Stimulated activated CD4-positive, alpha-beta T cell treated with anti-CD3 and anti-CD28 coated beads, TNF-alpha, amount 100 ng/mL, for 1 hour (primary cell): ENCODE measurements at places on chromosomes 4 and X.

DNA sequence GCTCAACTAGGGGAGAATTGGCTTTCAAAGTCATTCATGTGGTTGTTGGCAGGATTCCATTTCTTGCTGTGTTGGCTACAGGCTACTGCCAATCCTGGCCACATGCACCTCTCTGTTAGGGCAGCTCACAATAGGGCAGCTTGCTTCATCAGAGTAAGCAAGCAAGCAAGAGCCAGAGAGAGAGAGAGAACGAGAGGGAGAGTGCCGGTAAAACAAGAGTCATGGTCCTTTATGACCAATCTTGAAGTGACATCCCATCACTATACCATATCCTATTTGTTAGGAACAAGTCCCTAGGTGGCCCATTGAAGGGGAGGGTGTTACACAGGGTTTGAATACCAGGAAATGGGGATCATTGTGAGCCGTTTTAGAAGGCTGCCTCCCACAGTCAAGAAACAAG lies 33.0 kb upstream of the TLR2 start:
- DNase-seq, result no peak

DNA sequence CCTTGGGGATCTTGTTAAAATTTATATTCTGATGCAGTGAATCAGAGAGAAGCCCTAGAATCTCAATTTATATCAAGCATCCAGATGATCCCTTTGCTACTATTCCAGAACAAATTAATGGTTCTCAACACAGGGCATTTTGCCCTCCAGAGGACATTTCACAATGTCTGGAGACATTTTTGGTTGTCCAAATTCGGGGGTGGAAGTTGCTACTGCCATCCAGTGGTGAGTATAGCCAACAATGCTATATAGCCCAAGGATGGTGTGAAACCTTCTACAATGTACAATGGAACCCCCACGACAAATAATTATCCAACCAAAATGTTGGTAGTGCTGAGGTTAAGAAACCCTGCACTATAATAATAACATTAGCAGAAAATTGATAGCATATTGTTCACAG lies 2440.0 kb downstream of the PCDH7 start:
- DNase-seq, result no peak

DNA sequence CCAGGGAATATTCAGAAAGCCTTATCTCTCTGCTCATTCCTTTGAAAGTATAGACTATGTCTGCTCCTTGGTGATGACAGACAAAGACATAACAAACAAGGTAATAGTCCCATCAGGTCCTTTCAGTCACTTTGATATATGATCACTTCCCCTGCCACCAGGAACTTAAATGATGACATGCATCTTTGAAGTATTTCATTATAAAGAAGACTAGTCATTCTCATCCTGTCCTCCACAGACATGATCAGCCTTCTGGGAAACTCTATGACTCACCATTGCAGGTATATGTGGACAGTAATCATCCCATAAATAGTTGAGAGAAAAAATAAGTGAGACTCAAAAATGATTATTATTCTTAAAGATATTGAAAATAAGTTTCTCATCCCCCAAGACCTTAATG lies 117.5 kb upstream of the VCX2 start:
- no peak for DNase-seq

- no peak for DNase-seq
Measured at GRCh38 chr4:175369087-175369486, 443.0 kb downstream of the GPM6A start.

GRCh38 chrX:96425200-96425599 lies 259.4 kb upstream of the DIAPH2 start:
- no peak for DNase-seq

GRCh38 chrX:40440866-40441265 lies 139.9 kb upstream of the ATP6AP2 start:
- no peak for DNase-seq

DNA sequence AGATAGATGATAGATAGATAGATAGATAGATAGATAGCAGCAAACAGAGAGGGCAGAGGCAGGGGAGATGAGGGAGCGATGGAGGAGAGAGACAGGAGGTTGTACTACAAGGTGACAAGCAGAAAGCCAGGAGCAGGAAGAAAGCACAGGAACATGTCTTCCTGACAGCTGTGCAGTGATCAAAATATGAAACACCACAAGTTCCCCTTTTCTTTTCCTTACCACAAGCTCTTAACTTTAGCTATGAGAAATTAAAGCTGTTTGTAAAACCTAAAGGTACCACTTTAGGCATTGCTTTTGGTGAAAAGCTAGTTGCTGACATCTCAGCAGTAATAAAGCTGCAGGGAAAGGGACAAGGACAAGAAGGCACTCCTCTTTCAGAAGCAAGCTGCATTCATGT lies 9.1 kb upstream of the MAGED4B start:
- no peak for DNase-seq

DNA sequence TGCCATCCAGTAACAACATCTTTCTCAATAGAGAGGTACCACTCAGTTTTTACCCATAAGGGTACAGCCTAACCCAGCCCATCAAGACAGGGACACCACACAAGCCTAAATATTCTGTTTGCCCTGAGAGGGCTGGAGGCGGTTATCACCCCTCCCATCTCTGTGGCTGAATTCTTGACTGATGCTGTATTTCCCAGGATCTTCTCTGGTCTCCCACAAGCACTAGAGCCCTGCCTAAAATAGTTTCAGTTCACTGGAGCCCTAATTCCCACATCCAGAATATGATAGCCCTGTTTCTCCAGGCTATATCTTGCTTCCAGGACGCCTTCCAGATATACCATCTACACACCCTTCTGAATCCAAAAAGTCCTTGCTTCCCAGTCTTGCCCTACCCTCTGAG lies 91.6 kb upstream of the NMU start:
- no peak for DNase-seq

GRCh38 chr4:81084029-81084428 lies 53.5 kb downstream of the BMP3 start:
- DNase-seq, result no peak

DNA sequence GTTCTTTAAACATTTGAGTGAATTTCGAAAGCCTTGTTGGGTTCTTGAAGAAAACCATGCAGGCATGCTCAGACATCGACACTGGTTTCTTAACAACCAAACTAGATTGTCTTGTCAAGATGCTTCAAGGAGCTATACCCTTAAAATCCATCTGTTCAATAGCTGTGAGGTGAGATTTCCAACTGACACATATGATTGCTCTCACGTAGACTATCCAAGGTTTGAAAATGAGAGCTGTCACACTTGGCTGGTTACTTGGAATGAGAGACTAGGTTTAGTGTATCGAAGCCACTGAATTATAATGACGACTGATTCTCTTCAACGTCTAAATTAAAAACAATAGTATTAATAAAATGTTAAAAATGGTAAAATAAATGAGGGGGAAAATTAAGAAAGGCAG lies 2725.5 kb downstream of the ARAP2 start:
- no peak for DNase-seq

DNA sequence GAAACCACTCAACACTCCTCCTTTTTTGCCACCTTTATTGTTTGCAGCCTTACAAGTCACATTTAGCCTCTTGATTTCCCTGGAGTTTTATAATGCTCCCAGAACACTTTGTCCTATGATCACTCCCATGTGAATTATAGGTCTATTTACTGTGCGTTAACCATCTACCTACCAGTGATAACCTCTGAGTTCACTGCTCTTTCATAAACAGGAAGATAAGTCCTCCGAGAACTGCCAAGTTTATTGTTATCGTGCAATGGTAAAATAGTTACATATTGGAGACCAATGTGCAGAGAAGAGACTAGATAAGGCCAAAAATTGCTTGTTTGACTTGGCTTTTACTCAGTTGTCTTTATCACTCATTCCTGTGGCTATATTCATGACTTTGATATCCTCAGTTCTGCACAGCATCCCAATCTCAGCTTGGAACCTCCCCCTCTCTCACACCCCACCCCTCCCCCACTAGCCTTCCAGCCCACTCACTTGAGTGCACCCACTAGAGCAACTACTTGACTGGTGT lies 12.9 kb upstream of the NUDT9 start:
- DNase-seq, result no peak
